Osteocyte (in vitro differentiated cells): ENCODE measurements at places on chromosomes 1 and 21.
A peak's percentile ranks its signal among the peaks of the same experiment; 100 is the strongest.

- no peak for DNase-seq
These were observed 421.2 kb downstream of the DPYD start for GRCh38 chr1:97499667-97500066.

- DNase-seq, result no peak
These were observed 58.6 kb downstream of the CACNA1E start for GRCh38 chr1:181541947-181542346.

GRCh38 chr1:92038695-92039346 is 9.0 kb downstream of the EPHX4 start:
- DNase-seq, result no peak

- DNase-seq, result no peak
These were observed 82.8 kb upstream of the KCNE2 start for GRCh38 chr21:34280959-34281358.

- peak; percentile 86 for DNase-seq
These were observed 1.2 kb upstream of the NEGR1 start for GRCh38 chr1:72283307-72284083.

DNA sequence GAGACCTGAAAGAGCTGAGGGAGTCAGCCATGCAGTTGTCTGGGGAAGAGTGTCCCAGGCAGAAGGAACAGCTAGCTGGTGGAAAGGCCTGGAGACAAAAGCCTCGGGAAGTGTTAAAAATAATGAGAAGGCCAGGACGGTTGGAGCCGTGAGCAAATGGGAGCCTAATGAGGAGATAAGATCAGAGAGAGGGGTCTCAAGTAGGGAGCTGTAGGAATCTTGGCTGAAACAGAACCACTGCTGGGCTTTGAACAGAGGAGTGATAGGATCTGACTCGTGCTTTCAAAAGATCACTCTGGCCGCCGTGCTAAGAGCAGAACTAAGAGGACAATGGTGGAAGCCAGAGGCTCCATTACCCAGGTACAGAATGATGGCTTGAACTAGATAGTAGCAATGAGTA is 1.9 kb upstream of the FOXJ3 start:
- DNase-seq, result no peak

DNA sequence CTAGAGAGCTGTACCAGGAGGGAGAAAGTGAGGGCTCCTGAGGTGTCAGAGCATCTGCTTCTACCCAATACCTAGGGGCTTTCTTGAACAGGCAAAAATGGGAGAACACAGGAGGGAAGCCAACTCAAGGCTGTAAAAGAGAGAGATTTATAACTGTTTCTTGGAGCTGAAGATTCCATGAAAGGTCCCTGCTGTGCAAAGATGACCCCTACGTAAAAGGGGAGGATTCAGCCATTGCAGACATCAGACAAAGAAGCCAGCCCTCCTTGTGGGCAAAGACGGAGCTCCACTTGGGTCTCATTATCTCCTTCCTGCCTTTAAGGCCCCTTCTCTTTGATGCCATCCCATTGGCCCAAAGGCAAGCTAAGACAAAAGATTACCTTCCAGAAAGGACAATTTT is 524.1 kb upstream of the CAMK1G start:
- no peak for DNase-seq

GRCh38 chr1:22551591-22551990 is 11.7 kb upstream of the EPHA8 start:
- no peak for DNase-seq

- no peak for DNase-seq
These were observed at the start of gene KIAA0040 for GRCh38 chr1:175192630-175193526. Gene KIAA0040 (minus strand): TSS chr1:175192776. CDS start chr1:175161013, 31,763 bp downstream.

DNA sequence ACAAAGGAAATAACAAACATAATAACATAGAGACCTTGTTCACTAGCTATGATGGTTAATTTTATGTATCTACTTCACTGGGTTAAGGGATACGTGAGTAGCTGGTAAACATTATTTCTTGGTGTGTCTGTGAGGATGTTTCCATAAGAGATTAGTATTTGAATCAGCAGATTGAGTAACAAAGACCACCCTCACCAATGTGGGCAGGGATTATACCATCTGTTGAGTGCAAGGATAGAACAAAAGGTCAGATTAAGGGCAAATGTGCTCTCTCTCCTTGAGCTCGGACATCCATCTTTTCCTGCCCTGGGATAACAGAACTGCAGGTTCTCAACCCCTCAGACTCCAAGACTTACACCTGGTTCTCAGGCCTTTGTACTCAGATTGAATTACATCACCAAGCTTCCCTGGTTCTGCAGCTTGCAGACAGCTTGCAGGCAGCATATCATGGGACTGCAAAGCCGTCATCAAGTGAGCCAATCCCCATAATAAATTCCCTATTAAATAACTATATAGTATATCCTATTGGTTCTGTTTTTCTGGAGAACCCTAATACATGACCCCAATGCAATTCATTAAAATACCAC is 9.2 kb downstream of the SPATA6 start:
- no peak for DNase-seq

DNA sequence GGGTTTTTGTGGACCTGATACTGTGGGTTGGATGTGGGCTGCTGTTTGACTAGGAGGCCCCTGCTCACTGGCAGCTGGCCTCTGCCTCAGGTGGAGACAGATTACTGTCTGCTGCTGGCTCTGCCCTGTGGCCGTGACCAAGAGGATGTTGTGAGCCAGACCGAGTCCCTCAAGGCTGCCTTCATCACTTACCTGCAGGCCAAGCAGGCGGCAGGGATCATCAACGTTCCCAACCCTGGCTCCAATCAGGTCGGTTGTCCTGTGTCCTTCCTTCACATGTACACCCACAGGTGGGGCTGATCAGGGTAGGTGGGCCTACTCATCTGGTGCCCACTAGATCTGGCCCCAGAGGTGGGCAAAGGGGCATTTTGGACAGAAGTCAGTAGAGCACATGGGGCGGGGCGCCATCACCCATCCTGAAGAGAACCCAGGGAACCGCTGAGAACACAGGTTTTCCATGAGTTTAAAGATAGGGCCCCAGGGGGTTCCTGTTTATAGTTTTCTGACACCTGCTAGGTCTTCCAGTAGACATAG is 37.2 kb downstream of the ZBTB17 start:
- peak; percentile 78 for DNase-seq

DNA sequence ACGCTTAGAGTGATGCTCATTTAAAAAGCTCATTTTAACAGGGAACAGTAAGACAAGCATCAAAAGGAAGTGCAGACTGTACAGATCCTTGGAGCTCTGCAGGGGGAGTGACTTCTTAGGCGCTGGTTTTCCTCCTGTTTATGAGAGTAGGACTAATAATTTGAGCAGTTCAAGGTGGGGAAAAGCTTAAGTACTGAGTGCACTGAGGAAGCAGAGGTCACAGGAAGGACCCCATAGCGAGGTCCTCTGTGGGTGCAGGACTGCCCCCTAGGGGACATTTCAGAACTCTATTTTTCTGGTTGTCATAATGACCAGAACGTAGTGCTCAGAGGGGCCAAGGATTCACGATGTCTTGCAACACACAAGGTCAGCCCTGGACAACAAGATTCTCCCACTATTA is 112.1 kb downstream of the HLCS start:
- no peak for DNase-seq

GRCh38 chr1:222582099-222582774 is 7.5 kb downstream of the TAF1A start:
- no peak for DNase-seq

GRCh38 chr1:57208741-57209302 is 215.0 kb downstream of the DAB1 start:
- DNase-seq, result no peak
